ENCODE measurements at places on chromosomes 13 and 19.

GRCh38 chr13:20923272-20923671, 20.7 kb upstream of the XPO4 start:
- no peak for DNase-seq

DNA sequence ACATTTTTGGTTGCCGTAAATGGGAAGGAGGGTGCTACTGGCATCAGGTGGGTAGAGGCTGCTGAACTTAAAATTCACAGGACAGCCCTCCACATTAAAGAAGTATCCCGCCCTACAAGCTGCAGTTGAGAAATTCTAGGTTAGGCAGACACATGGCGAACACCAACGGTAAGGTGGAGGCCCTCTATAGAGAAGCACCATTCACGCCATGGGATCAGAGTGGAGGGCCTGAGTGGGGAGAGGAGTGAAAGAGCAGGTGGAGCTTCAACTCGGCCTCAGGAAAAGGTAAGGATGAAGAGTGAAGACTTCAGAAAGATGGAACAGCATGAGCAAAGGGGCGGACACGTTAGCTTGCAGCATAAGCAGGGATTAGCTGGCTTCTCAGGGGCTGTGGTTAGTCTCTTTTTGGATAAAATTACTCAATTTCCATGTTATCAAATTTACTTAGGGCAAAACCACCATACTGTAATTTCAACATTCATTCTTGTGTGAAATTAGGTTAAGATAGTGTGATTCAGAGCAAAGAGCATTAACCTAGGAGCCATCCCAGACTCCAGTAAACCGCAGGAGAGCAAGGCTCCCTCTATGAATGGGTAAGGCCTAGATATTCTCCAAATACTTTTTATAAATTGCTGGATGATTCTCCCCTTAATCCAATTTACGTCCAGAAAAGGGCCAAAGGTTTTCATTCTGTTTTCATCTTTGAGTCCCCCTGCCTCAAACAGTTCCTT, 1.2 kb downstream of the EEF1AKMT1 start:
- no peak for DNase-seq

GRCh38 chr13:22594041-22594440, 586.7 kb upstream of the SGCG start:
- no peak for DNase-seq

DNA sequence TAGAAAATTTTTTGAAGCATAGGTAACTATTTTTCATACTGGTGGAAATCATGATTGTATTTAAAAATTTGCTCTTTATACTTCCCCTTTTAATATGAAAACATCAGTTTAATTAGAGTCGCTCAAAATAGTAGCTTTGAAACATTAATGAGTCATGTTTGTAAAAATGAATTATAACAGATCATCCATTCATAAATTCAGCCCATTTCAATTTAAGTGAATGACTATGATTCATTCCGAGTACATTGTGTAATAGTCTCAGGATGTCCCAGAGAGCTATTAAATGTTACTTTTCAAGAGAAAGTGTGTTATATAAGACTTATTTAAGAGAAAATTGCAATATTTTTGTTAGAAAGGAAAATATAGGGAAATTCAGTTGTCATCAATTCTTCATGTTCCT, 111.0 kb downstream of the FNDC3A start:
- DNase-seq: no peak

DNA sequence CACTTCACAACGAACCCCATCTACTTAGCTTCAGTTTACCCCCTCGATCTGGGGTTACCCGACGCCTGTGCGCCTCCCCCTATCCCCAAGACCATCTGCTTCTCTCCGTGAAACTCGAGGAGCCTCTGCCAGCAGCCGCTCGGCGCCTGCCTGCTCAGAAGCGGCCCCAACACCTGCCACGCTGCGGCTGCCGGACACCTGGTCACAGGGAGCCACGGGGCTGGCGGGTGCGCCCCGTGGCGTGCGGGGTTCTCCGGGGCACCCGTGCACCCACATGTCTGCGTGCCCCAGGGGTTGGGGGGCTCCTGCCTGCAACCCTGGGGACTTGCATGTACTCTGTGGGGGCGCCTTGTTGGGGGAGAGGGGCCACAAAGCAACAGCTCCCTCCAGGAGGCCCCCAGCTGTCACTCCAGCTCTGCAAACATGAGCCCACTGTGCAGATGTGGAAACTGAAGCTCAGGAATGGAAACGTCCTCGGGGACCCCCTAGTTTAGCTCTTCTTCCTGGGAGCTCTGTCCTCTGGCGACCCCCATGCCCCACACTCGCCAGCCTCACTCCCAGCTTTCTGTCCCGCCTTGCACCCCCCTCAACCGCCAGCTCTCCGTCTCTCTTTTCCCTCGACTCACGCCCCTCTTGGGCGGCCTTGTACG, 7.0 kb upstream of the SEMA6B start:
- DNase-seq: no peak

GRCh38 chr19:45499196-45500180, 1.2 kb downstream of the PPM1N start:
- DNase-seq: peak; percentile 36

DNA sequence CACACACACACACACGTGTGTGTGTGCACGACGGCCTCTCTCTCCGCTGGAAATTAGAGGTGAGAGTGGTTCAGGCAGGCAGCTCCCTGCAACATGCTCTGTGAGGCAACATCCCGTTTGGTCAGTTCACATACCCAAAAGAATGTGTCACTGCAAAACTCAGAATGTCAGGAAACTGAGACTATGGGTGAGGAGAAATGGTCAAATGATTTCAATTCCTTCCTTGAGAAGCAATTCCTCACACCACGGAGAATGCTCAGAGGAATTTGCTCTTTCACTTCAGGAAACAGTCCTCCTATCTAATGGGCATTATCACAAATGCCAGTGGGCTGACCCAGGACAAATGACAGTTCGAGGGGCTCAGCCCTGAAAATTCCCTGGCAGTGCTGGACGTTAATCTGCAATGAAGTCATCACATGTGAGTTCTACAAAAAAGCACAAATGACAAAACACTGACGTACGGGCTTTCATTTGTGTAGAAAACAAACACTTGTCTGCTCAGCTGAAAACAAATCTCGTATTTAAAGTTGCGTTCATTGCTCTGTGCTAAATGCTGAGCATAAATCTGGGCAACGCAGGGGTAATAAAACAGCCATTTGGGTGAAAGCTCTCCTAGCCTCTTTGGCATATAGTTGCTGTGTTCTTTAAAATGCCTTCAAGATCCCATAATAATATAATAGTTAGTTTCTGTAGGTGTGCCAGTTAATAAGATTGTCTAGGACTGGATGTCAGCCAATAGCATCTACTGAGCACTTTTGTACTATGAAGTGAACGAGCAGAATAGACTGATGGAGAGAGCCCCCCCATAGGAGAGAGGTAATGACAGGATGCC, 18.6 kb upstream of the LATS2 start:
- no peak for DNase-seq

- no peak for DNase-seq
Measured at GRCh38 chr19:37333457-37333856, 37.4 kb upstream of the ZNF527 start.

DNA sequence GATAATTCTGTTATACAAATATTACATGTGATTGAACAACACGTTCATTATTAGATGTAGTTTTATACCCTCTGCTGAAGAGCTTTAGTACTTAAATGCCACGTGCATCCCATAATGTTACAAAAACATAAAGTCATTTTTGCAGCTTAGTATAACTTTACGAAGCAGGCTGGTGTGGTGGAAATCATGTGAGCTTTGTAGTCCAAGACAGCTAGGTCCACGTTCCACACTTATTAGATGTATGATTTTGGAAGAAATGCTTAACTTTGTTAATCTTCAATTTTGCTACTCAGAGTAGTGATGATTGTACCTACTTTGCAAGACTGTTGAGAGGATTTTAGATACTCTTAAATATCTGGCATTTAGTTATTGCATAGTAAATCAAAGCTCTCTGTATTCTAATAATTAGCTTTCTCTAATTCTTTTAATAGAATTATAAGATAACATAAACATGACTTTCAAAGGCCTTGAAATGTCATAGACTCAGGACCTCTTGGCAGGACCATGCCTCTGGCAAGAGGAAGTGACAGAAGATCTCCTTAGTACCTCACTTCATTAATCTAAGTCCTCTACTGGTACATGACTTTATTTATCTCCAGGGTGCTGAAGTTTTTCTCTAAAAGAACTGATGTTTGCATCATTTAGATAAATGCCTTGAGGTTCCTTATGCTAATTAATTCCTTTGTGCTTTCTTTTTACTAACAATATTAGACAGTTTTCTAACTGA, 153.7 kb downstream of the PCDH20 start:
- no peak for DNase-seq

DNA sequence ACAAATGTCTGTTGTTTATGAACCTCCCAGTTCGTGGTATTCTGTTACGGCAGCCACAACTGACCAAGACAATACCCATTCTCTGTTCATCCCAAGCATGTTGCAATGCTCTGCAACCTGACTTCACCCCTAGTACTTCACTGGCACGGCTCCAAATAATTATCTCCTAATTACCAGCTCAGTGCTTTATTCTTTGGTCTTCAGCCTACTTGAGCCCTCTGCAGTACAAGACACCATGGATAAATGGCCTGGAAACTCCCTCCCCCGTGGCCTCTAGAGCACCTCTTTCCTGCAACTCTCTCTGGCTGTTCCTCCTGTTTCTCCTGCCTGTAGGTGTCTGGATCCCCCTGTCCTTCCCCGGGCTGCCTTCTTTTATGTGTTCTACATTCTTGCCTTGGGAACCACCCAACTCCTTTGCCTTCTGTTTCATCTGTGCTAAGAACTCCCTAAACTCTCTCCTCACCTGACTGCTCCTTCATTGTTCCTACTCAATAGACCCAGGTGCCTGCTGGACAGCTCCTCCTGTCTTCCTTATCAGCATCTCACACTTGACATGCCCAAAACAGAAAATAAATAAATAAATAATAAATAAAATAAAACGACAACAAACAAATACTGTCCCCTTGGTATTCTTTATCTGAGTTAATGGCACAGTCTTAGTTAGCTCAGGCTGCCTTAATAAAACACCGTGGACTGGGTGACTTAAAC, 200.4 kb upstream of the IPO5 start:
- no peak for DNase-seq

DNA sequence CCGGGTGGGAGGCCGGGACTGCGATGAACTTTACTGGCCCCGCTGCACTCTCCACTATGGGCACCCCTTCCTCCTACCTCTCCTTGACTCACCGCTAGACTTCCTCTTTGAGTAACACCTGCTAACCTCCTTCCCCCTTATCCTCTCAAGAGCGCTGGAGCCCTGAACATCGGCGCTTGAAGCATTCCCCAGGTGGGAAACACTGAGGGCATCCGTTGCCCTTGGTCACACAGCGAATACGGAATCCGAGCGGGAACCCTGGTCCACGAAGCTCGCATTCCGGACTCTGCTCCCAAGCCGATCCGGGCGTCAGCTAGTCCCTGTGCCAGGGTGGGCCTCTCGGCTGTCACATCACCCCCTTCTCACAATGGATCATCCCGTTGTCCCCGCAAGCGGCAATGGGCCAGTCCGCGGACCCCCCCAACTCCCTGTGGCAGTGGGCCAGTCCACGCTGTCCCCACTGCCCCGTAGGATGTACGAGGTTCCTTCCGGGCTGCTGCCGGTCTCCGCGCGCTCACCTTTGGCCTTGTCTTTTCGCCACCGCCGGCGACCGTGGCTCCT, 4.2 kb downstream of the LIPE start:
- peak; percentile 63 for DNase-seq

GRCh38 chr13:32802159-32802558, 214.1 kb upstream of the KL start:
- no peak for DNase-seq

- no peak for DNase-seq
Measured at GRCh38 chr13:111116856-111117255, 1.7 kb downstream of the ARHGEF7 start.

GRCh38 chr19:3697671-3698385, 2.4 kb downstream of the PIP5K1C start:
- no peak for DNase-seq

GRCh38 chr19:24159707-24160106, 72.7 kb downstream of the ZNF254 start:
- no peak for DNase-seq

DNA sequence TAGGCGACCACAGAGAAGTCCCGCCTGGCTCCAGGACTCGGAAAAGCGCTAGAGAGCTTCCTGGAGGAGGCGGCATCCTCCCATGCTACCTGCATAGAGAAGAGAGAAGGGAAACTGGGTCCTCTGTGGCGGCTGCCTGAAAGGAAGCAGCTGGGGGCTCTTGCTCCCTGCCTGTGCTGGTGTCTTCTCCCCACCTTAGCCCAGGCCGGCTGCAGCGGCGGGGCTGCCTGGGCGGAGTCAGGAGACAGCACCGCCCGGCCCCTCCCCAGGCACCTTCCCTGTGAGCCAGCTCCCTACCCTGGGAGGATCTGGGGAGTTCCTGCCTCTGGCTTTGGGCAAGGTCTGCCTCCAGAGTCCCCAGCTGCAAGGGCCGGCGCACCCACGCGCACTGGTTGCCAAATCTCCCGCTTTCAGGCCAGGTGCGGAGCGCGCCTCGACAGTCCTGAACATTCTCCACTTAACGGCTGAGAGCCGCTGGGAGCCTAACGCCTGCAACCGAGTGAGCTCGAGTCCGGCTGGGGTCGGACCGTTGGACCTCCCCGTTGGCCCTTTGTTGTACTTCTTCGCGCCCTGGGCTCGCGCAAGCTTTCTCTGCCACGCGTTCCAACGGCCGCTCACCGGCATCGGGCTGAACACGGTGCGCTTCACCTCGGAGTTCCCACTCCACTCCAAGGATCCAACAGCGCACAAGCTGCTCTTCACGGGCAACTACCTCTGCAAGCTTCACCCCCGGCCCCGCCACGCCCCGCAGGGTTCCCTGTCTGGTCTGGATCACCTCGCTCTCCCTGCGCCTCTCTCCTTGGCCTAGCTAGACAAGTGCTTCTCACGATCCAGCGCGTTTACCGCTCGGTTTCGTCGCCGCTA, 21.8 kb upstream of the ZNF30 start:
- no peak for DNase-seq

DNA sequence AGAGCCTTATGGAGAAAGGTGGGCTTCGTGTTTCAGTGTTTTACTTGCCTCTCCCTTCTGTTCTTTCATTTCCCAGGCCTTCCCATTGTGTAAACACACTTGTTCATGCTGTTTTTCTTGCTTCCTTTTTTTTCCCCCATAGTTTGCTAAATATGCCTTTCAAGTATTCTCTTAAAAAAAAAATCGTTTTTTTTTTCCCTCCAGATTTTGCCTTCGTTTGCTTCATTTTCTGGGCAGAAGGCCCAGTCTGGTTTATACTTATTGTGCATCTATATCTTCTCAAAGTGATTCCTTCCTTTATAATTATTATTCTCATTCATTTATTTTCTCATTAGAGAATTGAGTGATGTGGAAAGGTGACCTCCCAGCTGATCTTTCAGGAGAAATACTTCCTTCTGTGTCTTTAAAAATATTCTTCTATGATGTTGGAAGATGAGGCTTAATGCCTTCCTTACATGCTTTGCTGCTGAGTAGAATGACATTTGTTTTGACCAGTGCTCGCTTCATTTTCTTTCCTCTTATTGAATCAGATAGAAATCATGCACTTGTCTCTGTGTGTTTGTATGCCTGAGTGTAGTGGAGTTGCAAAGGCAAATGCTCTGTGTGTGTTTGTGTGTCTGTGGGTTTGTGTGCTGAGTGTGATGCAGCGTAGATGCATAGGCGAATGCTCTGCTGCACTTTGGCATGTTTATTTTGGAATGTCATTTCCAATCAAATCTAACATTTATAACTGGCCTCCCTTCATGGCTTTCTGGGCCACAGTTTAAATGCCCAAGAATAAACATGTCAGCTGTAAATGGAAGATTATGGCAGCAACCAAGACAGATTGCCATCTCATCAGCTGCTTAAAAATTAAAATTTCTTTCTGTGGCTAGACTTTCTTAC, 591.4 kb downstream of the FGF9 start:
- no peak for DNase-seq

- peak; percentile 38 for DNase-seq
Measured at GRCh38 chr19:6412447-6413091, 12.0 kb downstream of the KHSRP start.

Data from central memory CD4-positive, alpha-beta T cell (primary cell).